ENCODE measurements at places on chromosomes 11 and 22. TPM values are rescaled to one million over a fixed set of nuclear protein-coding genes. Genes with fewer than 3 reads are reported as not detected.

DNA sequence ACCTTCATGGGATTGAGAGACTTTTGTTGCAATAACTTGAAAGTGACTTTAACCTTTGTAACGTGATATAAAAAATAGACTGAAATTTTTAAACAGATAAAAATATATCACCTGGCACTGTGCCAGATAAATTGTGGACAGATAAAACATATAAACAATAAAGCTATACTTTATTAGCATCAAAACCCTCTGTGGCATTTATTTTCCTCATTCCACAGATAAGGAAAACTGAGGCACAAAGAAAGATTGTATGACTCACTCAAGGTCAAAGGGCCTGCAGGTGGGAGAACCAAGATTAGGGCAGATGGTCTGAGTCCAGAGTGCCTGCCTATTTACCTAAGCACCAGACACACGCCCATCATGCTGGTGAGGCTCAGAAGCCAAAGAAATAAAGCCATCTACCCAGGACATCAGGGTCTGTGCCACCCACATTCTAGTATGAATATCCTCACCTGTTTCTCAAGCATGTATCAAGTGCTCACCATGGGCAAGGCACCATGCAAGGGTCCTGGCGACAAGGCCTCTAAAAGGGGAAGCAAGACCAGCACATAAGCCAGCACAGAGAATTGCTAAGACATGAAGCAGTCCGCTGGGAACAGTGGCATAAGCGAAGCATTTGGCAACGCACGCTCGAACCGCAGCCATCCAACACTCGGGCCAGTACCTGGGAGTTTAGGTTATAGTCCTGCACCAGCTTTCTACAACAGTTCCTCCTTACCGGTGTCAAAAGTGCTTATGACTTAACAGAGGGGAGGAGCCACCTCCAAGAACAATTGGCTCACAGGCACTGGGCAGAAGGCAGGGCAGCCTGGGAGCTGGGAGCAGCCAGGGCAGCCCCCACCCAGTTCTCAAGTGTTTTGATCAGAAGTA lies 17.6 kb downstream of the MYH9 start:
- DNase-seq, result no peak

- DNase-seq, result no peak
Observed at GRCh38 chr22:23384431-23384830, 195.7 kb downstream of the IGLL1 start.

DNA sequence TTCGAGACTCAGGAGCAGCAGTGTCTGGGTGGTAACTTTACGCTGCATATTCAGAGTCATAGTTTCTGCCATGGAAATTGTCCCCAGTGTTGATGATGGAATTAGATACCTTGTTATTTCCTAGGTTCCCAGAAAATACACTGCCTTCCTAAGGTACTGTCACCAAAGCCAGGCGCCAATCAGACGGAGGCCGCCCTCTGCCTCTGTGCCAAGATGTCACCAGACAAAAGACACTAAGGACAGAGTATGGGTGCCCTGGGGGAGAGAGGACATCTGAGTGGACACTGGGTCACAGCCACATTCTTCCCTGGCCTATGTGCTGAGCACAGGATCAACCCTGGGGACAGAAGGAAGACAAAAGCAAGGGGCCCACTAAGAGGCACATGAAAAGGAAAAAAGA lies 11.2 kb downstream of the PLA2G6 start:
- no peak for DNase-seq

TREH gene
- not detected for total RNA-seq

GRCh38 chr11:130181295-130182272 lies 22.0 kb downstream of the ST14 start:
- DNase-seq, result no peak

DNA sequence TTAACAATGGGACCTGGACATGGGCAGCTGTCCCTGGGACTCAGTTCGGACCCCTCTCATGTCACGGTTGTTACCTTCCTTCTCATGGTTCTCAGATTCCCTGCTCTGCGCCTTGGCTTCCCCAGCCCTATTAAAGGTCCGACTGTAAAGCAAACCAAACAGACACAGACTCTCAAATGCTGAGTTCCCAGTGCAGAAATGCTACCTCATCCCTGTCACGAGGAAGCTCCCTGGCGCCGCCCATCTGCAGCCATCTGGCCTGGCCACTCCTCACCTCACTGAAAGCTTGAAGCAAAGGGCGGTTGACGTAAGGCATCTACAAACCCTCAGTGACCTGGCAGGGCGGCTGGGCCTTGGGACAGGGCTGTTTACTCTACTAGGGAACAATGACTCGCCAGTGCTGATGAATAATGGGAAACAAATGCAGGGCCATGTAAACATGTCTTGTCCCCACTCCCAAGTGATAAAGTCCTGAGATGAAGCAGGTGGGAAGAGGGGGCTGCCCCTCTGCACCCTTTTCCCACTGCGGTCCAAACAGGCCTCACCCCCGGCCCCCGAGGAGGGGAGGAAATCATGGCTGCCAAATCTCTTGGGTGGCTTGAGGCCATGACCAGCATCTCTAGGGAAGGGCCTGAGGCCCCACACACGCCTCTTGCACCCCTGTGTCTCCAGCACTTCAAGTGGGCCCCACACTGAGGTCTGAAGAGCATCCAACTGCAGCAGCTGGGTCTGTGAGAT lies 49.3 kb downstream of the SCUBE1 start:
- no peak for DNase-seq

DNA sequence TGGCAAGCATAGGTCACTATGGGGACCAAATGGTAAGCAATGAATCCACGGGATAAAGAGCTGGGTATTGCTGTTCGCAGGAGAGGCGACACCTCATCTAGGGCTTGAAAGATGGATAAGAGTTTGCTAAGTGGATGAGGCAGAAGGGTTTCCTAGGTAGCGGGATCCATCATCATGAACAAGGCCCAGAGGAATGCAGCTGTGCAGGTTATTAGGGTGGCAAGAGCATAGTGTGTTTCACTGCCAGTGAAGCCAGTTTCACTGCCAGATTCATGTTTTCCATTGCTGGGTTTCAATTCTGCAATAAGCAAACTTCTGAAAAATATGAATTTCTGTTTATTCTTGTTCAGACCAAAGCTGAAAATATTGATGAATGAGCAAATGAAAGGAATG lies 27.2 kb downstream of the WEE1 start:
- DNase-seq, result no peak

- no peak for DNase-seq
Observed at GRCh38 chr11:36271794-36272407, 17.3 kb downstream of the COMMD9 start.

DNA sequence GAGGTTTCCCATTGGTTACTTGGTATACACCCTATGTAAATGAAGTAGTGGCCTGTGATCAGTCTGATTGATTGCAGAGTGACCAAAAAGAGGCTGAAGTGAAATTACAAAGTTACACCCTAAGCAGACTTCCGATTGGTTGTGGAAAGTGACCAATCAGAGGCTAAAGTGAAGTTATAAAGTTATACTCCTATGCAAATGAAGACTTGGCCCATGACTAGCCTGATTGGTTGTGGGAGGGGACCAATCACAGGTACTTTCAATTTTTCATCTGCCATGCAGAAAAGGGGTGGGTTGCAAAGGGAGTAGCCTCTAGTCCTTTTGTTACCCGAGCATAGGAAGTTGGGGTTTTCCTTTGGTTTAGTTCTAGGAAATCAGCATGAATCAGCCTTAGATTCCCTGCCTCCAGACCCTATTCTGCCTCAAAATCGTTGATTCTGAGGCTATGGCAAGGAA lies 18.1 kb upstream of the CSTF3 start:
- no peak for DNase-seq

- DNase-seq, result no peak
Observed at GRCh38 chr22:22144858-22145257, 99.7 kb upstream of the VPREB1 start.

DNA sequence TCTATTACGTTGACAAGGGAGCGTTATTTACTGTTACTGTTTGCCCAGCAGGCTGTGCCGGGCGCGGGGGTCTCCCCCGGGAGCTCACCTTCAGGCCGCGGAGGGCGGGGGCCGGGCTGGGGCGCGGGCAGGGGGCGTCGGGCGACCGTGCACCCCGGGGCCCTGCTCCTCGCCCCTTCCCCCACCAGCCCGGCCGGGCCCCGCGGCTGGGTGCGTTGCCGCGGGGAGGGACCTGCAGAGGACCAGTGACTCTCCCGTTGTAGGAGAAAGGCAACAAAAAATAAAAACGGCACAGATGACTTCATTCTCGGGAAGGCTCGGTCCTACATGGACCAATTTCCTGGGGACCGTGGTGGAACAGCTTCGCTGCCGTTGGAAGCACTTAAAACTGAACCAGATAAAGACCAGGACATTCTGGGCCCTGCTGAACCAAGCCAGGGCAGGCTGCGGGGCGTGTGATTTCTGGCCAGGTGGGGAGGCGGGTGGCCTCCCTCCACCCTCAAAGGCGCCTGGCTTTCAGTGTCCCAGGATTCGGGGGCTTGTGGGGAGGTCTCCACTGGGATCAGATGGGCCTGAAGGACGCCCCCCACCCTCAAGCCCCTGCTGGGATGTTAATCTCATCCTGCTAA lies 57.4 kb downstream of the IGLL1 start:
- no peak for DNase-seq

DNA sequence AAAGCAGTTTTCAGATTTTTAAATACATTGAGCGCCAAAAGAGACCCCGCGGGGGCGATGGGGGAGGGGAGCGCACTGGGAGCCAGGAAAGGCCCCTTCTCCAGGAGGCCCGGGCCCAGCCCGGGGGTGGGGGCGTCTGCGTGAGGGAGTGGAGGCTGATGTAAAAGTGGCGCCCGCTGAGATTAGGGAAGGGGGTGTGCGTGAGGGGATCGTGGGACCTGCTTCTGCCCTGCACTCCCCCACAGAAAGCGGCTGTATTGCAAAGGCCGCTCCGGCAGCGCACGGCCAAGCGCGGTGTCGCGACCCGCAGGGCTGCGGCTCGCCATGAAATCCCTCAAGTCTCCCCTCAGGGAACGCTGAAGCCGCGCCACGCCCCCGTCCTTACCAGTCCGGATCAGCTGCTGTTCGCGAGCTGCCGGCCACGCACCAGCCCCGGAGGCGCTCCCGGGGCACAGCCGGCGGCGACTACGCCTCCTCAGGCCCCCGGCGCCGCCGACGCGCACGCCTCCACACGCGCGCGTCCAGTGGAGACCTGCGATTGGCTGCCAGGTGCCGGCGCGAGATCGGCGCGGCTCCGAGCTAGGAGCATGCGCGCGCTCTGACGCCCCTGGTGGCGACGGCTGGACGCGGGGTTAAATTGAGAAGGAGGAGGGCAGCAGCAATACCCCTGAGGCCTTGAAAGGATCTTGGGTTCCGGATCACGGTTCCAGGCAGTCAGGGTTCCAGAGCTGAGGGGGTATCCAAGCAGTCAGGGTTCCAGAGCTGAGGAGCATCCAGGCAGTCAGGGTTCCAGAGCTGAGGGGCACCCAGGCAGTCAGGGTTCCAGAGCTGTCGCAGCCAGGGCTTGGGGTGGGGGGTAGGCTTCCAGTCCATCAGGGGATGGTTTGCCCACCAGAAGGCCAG lies at the start of gene ZNF280B:
ZNF280B (minus strand) TSS at position 469 of the 903 bp plus-strand sequence. CDS start 19,344 bp downstream, outside the sequence.
- peak; percentile 82 for DNase-seq

- DNase-seq, result no peak
Observed at GRCh38 chr11:37643968-37644367, 1045.9 kb upstream of the RAG2 start.

DNA sequence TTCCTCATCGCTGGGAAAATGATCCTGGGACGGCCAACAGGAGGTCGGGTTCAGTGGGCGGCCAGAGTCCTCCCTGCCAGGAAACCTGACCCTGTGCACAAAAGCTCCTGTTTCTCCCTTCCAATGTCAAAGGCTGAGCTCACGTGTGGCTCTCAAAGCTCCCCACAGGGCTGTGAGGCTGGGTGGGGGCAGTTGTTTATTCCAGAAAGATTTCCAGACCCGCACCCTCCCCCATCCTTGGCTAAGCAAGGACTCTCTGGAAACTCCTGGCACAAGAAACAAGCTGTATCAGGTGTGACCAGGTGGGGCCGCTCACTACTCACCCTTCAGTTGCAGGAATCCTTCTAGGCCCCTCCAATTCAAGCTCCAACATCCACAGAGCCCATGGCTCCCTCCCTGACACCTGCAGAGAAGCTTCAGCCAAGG lies 131.9 kb downstream of the SHANK2 start:
- no peak for DNase-seq

JAML gene
- total RNA-seq, result not detected

P2RY2 gene
- 0.27 TPM for total RNA-seq

- no peak for DNase-seq
Observed at GRCh38 chr11:73270016-73270854, 1.9 kb upstream of the P2RY6 start.

- no peak for DNase-seq
Observed at GRCh38 chr11:40170078-40170477, 1289.4 kb downstream of the LRRC4C start.

DNA sequence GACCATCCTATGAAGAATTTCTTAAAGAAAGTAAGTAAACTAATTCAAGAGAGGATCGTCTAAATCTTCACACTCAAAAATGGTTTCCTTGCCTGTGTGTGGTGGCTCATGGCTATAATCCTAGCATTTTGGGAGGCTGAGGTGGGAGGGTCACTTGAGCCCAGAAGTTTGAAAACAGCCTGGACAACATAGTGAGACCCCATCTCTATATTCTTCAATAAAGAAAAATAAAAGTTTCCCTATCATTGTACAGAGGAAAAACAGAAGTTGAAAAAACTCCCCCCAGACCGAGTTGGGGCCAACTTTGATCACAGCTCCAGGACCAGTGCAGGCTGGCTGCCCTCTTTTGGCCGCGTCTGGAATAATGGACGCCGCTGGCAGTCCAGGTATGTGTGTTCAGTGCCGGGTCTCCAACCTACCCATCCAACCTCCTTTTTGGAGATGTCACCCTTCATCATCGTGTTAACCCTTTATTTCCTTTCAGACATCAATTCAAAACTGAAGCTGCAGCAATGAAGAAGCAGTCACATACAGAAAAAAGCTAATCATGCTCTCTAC lies 3.0 kb downstream of the RPS25 start:
- DNase-seq, result no peak

RELT gene
- total RNA-seq, result 18.4 TPM

DNA sequence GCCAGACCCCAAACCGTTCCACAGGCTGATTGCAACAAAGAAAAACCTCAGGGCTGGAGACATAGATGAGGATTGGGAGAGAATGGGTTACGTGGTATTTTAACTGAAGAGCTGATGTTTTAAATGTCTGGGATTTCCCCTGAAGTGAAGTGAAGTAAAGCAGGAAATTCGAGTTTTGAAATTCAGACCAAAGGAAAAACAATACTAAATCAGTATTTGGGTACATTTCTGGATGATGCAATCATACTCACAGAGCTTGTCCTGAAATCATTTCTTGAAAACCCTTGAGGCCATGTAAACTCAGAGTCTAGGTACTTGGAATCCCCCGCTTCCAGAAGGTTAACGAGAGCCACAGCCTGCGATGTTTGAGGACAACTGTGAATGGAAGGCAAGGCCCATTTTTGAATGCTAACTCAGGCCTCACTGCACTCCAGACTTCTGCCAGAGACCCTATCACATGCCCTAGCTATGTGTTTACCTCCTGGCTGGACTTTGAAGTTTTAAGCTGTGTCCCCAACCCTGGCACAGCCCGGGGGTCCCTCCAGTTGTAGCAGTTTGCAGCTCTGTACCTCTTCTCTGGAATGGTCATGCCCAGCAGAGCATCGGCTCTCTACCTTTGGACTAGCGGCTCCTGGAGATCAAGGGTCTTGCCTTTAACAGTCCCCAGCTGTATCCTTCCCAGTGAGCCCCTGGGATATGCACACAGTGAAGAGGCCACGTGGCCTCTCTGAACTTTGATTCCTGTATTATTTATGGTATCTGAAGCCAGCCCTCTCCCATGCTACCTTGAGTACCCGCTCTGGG lies 5.4 kb upstream of the FTH1 start:
- no peak for DNase-seq
